ENCODE measurements at places on chromosomes 6 and 20. TPM values are rescaled to one million over a fixed set of nuclear protein-coding genes. Genes with fewer than 3 reads are reported as not detected.

Gene TGM3
- total RNA-seq: not detected

Gene BPI
- total RNA-seq: not detected

Gene VGLL2
- not detected for total RNA-seq

Gene PRDM13
- total RNA-seq: not detected

Gene TPX2
- 139 TPM for total RNA-seq

Gene ROS1
- total RNA-seq: 0.76 TPM

Gene AVP
- total RNA-seq: not detected

Gene SLC22A7
- total RNA-seq: not detected

Gene TRIM15
- total RNA-seq: not detected

Gene ATAT1
- total RNA-seq: 0.16 TPM

Gene DAAM2
- total RNA-seq: 0.32 TPM

Gene NOX3
- total RNA-seq: not detected

Gene PABPC1L
- 10.0 TPM for total RNA-seq

Gene RHAG
- total RNA-seq: not detected

Data from MG63 (cell line).